NCI-H226 (cell line): ENCODE measurements at places on chromosomes 4 and X.

DNA sequence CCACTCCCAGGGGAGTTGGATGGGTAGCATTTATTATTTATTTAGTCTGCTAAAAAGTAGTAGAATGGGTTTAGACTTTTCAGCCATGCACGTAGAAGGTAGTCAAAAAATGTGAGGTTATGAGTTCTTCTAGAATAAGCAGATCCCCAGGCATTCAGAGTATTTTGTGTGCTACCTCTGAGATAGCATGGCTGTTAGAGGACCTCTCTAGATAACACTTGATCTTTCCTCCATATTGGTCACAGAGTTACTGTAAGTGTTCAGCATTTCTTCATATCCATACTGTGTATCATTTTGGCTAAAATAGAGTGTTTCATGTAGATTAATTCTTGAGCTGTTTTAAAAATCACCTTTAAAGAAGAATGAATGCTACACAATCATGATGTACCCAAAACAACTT is 58.4 kb downstream of the KLHL5 start:
- no peak for DNase-seq

- no peak for DNase-seq
Measured at GRCh38 chr4:55907469-55907868, 41.3 kb upstream of the CEP135 start.

- DNase-seq = no peak
Measured at GRCh38 chrX:39957816-39958566, 139.8 kb downstream of the BCOR start.

- DNase-seq = no peak
Measured at GRCh38 chr4:121599049-121599448, 97.7 kb downstream of the ANXA5 start.

DNA sequence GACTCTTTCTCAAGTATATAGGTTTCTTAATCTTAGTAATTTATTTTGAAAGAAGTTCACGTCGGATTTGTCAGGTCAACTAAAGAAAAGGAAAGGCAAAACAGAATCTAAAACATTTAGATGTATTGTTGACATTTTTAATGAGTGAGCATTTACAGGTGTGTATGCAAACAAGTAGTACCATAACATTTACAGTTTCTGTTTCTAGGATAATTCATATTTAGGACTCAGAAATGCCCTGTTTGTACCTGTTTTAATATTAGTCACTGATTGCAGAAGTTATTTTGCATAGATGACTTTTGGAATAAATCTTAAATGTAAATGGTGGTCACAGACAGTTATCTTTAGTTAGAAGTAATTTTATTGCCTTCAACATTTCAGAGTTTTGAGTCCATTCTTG is 151.3 kb upstream of the NUDT6 start:
- DNase-seq = no peak

- DNase-seq = no peak
Measured at GRCh38 chr4:2756691-2757350, 685 bp upstream of the TNIP2 start.

DNA sequence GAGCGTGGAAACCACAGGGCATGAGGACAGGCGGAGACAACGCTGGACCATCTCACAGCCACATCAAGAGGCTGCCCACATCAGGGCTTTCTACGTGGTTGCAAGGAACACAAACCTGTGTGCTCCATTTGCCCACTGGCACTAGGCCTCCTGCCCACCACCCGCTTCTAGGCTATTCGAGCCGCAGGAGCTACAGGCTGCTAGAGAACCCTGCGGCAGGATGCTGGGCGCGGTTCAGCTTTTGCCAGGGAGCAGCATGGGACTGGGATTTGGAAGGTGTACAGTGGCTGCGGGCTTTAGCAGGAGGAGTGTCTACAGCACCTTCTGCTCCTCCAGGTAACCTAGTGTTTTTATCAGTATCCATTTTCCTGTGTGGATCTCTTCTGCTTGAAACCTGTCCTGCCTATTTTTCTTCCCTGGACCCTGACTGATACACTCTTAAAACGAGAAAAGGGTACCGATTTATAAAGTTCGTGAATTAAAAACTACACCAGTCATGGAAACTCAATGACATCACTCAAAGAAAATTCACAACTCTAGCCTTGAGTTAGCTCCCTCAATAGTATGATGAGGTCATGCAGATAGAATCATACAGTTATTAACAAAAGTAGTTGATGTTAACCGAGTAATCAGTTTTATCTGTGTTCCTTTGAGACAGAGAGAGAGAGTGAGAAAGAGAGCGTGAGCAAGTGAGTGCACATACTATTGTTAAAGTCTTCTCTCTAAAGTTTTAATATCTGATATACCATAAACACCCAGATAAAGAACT is 12.8 kb downstream of the NOP14 start:
- no peak for DNase-seq

DNA sequence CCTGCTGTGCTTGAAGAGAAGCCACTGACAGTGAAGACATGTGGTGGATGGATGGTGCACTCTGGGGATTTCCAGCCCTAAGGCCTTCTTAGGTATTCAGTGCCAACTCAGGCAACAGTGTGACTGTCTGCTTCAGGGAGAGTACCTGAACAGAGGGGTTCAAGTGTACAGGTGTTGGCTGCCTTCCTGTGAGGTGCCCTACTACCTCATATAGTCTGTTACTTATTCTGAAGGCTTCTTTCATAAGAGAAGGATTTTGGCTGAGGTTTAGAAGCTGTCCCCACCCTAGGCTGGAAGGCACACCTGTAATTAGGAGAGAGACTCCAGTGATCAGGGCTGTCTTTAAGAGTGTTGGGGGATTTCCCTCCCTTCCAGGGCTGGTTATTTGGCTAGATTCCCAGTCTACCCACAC is 1.8 kb downstream of the FTHL17 start:
- no peak for DNase-seq
